Sciatic nerve (tissue), 2 donors: ENCODE measurements at places on chromosomes 3 and 15.

- peak; percentile 87 for DNase-seq
Measured at GRCh38 chr15:101641129-101641764, 10.9 kb downstream of the TM2D3 start.

- no peak for DNase-seq
Measured at GRCh38 chr3:43531835-43532234, 90.0 kb downstream of the ANO10 start.

DNA sequence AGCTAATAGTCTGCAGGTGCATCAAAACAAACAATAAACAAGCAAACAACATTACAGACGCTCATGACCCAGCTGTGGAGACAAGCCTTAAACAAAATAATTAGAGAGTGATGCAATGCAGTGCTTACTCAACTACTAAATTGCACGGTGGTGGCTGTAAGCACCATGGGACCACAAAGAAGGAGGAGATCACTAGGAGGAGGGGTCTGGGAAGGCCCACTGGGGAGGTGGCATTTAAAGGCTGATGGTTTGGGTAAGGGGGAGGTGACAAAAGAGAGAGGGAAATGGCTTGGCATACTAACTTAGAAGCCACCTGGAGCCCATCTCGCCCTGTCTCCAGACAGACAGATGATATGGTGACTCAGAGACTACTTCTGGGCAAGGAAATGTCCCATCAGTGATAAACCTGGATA is 516.7 kb downstream of the FOXP1 start:
- DNase-seq: no peak

GRCh38 chr3:177835008-177835407 is 637.7 kb upstream of the TBL1XR1 start:
- DNase-seq: no peak

DNA sequence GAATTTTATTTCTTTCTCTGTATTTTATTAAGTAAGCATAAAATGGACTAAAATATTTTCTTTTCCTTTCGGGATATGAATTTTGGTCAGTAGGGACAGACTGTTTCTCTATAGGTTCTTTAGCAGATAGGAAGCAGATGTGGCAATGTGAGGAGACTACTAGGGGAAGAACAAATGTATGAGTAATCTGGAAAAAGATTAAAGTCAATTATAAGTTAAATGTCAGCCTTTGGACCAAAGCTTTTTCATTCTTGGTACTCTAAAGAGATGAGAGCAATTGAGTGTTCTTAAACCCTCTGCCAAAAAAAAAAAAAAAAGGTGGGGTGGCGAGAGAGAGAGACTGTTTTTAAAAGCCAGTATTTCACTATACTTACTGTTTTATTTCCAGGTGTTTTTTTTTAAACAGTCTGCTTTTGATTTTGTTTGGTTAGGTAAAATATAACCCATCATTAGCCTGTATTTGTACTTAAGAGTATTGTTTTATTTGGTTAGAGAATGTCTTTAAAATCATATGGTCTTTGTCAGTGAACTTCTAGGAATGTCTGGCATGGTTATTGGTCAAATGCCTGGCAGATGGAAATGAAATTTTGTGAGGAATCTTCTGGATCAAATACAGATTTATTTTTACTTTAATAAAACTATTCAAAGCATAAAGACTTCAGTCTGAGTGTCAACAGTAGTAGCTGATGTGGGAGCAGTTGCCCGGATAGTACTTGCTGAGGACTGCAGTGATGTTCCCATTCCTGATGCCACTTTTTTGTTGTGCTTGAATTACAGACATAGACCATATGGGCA is 63.8 kb downstream of the LRRC49 start:
- DNase-seq: no peak

- DNase-seq: no peak
Measured at GRCh38 chr3:188589771-188590170, 435.8 kb downstream of the LPP start.

- no peak for DNase-seq
Measured at GRCh38 chr3:29186982-29187725, 93.7 kb upstream of the RBMS3 start.

DNA sequence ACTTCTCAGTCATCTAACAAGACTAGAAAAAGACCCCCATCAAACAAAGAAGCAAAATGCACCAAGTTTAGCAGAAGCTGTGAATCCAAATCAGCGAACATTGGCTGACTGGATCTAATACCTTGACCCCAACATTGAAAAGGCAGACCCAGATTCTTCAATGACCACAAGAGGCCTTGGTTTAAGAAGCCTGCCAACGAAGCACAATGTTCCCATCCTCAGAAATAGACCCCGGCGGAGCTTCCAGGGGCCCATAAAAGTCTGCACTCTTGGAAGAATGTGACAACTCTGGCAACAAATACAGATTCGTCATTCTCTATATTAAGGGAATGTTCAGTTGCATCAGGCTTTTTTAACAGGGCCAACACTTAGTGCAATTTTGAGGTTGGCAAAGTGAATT is 112.8 kb upstream of the BCL6 start:
- DNase-seq: no peak

- DNase-seq: no peak
Measured at GRCh38 chr3:143731776-143732175, 116.5 kb downstream of the SLC9A9 start.

DNA sequence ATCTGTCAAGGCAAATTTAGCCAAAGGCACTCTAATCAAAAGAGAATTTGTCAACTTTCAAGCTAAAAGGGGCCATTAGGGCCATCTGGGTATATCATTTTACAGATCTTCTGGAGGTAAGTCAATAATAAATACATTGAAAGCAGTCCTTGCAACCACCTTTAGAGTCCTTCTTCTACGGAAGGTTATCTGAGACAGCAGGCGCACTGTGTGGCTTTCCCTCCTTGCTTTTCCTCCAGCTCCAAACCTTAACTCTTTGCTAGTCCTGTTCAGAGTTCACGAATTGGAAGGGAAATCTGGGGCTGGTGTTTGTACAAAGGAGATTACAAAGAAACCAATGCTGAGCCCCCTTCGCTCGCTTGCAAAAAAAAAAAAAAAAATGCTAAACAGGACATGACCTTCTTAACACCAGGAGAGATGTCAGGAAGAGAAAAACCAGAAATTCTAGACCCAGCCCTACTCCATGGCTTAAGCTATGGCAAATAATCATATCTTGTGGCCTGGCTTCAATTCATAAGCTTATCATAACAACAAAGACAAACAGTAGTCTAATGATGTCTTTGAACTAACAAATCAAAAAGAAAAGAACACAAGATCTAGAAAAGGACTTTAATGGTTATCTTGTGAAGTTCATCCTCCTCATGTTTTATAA is 215.7 kb downstream of the STT3B start:
- no peak for DNase-seq

- no peak for DNase-seq
Measured at GRCh38 chr15:95302206-95302605, 1028.3 kb upstream of the NR2F2 start.

DNA sequence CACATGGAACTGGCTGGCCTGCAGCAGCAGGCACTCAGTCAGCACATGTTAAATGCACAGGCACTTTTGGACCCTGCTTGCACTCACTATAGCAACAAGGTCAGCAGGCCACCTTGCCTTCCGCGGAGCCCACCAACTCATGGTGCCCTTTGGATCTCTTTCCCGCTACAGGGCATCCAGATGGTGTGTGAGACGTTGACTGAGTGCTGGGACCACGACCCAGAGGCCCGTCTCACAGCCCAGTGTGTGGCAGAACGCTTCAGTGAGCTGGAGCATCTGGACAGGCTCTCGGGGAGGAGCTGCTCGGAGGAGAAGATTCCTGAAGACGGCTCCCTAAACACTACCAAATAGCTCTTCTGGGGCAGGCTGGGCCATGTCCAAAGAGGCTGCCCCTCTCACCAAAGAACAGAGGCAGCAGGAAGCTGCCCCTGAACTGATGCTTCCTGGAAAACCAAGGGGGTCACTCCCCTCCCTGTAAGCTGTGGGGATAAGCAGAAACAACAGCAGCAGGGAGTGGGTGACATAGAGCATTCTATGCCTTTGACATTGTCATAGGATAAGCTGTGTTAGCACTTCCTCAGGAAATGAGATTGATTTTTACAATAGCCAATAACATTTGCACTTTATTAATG is 85.0 kb downstream of the TGFBR2 start:
- no peak for DNase-seq

DNA sequence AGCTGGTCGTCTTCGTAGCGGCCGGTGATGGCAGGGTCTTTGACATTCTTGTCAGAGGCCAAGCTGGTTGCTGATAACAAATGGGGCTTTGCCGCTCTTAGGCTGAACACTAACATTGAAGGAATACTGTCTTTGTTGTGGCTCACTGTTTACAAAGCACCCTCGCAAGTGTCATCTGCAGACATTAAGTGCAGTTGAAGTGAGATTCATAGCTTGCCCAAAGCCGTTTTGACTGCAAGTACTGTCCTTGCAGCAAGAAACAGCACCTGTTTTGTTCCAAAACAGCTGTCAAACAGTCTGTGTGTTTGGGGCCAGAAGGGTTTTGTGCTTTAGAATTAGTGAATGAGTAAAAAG is 568 bp downstream of the SENP2 start:
- DNase-seq: no peak

DNA sequence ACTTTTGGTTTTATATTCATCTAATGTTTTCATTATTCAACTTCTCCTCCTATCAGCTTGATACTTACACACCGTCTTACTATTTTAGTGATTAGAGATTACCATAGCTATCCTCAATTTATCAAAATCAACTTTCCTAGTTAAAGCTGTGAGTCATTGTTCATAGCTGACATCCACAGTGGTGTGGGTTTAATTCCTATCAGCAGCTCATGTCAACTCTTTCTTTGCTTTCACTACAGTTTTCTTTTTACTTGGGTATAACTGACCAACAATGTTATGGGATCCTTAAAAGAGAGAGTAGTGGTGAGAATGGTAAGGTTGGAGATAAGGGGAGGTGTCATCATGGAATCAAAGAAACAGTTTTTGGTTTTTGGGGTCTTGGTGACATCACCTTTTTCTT is 112.7 kb downstream of the NFKBIZ start:
- DNase-seq: no peak

GRCh38 chr3:53161820-53162671 is 1.0 kb downstream of the PRKCD start:
- DNase-seq: no peak

- no peak for DNase-seq
Measured at GRCh38 chr15:77173487-77173886, 102.6 kb upstream of the TSPAN3 start.

GRCh38 chr3:5798809-5799208 is 611.3 kb downstream of the EDEM1 start:
- no peak for DNase-seq
